ENCODE measurements at places on chromosomes 1 and 21.

DNA sequence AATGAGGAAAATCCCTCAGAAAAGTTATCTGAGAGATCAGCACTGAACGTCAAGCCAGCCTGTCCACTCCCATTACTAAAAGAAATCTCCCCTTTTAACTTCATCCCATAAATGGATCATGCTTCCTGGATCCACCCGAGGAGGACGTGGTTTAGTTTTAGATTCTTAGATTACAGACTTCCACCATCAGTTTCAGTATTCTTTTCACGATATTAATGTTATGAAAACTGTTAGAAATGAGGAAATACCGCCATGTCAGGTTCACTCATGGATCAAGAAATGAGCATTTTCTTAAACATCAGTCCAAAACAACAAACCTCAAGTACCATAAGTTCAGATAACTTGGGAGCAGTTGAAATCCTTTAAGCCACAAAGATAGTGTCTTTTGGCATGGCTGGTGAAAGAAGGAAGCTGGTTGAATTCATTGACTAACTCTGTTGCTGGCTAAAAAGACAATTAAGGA is 49.8 kb downstream of the NFIA start:
- no peak for DNase-seq

DNA sequence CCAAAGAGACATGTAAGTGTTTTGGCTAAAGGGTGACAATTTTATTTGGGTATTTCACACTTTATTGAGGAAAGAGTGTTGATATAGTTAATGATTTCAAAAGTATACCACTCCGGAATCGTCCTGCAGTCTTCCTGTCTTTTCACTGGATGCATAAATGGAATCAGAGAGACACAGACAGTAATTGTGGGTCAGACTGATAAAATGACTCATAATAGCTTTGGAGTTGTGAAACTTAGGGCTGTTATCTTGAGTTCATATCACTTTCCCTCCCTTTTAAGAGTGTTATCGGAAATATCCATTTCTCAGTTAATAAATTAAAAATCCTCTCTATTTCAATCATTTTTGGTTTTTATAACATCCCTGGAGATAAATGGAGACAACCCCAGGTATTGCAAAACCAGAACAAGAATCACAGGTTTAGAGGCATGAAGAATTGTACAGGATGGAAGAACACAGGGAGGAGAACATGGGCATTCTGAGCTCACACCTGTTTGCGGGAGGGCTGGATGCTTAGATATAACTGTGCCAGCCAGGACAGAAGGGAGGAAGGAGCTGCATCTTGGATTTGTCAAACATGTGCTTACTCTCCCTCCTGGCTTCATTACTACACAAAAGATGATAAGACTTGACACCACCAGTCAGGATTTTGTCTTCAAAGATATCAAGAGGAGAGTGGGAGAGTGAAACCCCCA is 185.4 kb downstream of the LMO4 start:
- DNase-seq: peak; percentile 28

DNA sequence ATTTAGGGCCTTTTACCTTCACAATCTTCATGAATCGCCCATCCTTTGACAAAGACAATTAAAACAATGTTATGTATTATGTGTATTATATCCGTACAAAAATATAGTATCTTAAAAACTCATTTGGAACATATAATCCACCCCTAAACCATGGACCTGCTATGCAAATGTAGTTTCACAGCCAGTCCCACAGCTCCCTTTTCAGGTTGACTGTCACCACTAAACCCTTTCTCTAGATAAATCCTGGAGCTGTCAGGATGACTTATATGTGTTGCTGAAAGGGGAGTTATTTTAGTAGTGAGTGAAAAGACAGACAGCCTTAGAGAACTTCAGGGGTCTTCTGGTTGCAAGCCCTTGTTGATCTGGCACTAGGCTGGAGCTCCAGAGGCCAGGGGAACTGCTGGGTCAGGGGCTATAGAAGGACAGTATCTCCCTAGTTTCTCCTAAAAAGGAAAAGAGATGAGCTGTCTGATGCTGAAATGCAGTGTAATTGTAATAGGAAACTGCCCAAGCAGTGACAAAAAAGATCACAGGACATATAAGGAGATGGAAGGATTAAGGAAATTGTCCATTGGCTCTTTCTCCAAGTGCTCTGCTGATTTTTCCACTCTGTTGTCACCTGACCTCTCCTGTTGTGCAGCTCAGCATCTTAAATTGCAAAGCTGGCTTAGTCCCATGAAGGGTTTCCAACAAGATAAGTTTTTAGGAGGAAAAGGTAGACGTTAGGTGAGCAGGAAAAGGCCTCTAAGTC is 127.7 kb downstream of the S1PR1 start:
- DNase-seq: peak; percentile 23

GRCh38 chr1:38781872-38782617 is 77.5 kb downstream of the RRAGC start:
- DNase-seq: no peak

GRCh38 chr1:206785182-206785765 is 13.0 kb upstream of the IL10 start:
- DNase-seq: no peak

DNA sequence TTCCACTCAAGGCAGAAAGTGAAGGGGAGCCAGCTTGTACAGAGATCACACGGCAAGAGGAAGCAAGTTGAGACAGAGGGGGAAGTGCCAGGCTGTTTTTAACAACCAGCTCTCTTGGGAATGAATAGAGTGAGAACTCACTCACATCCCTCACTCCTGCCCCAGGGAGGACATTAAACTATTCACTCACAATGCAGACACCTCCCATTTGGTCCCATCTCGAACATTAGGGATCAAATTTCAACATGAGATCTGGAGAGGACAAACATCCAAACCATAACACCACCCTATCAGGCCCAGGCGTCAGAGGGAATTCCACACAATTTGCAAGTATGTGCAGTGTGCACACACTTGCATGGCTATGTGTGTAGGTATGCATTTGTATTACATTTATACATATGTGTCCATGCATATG is 62.7 kb downstream of the DMAP1 start:
- peak; percentile 45 for DNase-seq

DNA sequence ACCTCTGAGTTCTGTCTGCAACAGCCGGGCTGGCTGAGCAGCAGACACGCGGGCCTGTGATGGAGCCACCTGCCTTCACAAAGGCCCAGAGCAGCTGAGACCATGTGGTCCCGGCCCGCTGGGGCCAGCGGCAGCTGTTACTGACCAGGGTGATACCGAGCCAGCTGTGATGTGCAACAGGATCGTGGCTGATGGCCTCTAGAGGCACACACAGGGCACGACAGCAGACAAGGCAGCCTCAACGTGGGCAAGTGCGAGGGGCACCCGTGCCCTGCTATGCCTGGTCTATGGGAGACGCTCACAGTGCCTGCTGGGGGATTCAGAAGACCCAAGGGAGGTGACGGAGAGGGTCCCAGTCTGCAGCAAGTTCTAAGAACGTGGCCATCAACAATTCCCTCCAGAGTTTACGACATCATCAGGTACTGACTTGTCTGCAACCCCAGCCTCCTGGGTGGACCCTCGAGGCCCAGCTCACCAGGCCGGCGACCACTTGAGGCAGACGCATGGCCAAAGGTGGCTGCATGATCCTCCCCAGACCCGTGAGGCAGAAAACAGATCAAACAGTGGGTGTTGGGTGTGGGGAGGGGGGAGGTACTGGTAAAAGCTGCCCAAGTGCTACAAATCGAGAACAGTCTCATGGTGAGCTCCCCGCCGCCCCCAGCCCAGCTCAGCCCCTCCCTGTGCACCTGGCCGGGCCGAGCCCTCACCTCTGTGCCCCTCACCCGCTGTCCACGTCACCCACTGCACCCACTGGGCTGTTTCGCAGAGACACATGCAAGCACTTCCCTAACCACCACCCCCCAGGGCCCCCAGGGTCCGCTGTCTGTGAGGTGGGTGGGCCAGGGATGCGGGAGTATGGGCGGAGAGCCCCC is 6.0 kb downstream of the POFUT2 start:
- DNase-seq: no peak

DNA sequence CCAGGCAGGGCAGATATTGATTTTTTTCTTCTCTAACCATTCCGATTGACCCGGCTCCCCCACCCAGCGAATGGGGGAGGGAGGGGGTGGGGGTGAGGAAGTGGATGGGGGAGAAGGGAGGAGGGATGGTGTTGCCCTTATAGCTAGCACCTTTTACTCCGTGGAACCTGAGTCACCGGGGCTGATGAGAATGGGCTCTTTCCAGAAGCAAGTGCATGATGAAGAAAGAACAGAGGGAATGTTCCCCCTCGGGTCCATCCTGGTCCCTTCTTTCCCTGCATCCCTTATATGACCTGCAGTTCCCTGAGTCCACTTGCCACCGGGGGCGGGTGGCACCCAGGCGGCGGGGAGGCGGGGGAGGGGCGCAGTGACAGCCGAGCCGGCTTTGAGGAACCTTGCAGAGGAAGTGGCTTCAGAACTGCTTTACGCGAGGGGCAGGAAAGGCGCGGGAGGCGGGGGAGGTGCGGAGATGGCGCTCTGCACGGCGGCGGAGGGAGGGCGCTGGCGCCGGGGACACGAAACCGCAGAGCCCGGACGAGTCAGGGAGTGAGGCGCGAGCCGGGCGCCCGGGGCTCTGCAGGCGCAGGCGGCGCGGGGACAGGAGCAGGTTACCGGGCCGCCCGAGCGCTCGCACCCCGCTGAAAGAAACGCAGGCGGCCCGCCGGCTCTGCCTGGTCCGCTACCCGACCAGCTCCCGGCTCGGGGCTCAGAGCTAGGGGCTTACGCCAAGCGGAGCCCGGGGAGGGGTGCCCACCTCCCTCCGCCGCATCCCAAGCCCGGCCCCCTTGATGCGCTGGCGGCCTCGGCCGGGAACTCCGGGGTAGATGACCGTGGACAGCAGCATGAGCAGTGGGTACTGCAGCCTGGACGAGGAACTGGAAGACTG is 49.7 kb downstream of the RASSF5 start:
- DNase-seq: peak; percentile 45

DNA sequence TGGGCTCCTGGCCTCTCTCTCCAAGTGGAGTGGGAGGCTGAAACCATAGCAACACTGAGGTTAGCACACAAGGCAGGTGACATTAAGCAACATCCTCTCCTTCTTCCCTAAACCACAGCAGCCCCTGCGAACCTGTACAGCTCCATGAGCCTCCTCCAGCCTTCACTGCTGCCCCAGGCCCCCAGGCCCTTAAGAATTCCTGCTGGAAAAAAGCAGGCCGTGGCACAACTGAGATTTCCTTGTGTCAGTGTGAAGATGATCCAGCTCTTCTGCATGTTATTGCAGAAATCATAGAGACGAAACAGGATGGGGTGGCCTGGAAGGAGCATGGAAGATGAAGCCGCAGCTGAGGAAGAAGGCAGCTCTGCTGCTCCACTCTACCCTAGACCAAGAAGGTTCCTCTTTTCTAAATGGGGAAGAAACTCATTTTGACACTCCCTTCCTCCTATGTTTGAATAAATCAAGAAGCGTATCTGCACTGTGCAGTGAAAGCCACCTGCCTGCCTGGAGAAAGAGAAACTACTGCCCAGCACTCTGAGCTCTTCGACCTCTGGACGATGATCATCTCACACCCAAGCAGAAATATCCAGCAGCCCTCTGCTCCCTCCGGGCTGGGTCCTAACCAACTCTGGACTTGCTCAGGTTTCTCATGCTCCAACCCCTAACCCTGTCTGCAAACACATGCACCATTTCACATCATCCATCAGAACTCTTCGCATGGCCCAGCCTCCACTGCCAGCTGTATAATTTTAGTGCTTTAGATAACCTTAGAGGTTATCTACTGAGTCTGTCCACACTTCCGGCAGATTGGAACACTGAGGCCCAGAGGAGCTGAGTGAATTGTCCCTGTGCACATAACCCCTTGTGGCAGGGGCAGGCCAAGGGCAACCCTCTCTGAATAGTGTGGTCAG is 20.7 kb downstream of the SH3BP5L start:
- DNase-seq: no peak

GRCh38 chr1:7127322-7128075 is 342.2 kb downstream of the CAMTA1 start:
- no peak for DNase-seq

- DNase-seq: peak; percentile 68
These were observed 222.3 kb downstream of the TPR start for GRCh38 chr1:186152620-186153239.

DNA sequence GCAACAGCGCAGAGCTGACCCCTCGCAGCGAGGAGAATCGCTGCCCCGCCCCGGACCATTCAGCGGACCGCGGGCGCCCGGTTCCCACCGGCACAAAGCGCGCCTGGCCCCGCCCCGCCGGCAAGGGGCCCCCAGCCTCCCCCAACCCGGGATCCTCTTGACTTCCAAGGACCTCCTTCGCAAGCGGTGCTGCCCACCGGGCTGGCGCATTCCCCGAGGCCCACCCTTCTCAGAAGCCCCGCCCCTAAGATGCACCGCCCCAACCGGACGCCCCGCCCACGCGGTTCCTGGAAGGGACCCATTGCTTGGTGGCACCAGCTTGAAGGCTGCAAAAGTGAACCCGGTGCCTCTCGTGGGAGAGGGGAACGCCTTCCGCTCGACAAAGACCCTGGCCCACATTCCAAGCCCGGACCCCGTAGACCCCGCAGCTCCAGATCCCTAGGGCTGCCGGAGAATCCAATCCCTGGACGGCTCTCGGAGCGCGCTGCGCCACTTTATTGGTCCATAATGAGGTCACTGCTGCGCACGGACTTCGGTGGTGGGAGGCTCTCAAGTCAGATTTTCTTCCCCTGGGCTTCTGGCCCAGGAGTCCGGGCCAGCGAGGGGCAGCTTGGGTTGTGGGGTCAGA is 2.0 kb downstream of the HES3 start:
- no peak for DNase-seq

DNA sequence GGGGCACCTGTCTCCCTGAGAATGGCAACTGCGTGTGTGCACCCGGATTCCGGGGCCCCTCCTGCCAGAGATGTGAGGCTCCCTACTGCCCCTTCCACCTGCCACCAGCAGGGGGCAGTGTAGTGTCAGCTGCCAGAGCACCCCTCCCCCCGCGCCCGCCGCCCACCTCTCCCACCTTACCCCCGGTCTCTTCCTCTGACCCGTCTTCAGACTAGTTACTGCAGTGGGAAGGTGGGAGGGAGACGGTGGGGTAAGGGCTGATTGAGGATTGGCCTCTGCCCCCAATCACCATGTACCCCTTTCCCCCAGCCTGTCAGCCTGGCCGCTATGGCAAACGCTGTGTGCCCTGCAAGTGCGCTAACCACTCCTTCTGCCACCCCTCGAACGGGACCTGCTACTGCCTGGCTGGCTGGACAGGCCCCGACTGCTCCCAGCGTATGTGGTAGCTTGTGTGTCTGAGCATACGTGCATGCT is 10.1 kb upstream of the LRRC71 start:
- no peak for DNase-seq

- DNase-seq: no peak
These were observed 113.2 kb downstream of the TOMM20 start for GRCh38 chr1:235015291-235015985.

DNA sequence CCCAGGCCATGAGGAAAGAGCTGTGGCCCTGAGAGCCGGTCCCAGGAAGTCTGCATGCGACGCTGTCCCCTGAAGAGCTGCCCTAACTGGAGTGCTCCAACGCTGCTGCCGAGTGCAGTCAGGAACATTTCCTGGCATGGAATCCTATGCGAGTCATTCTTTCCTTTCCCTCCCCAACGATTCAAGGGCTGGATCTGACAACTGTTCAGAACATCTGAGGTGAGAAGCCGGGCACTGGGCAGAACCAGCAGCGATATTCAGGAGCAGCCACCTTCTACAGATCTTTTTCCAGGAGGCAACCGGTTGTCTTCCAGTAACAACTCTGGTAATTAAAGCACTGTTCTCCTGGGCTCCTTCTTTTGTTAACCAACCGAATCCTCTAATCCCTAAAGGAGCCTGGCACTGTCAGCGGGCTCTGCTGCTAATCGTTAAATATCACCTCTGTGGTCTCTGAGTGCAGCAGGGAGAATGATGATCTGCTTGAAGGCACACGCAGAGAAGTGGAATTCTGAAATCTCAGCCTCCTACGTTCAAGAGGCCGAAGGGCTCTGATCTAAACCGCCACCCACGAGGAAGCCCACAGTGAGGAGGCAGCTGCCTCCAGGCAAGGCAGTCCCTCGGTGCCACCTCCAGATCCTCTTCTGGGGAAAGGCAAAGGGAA is 55.8 kb downstream of the SLC45A1 start:
- DNase-seq: peak; percentile 77

All from fibroblast of skin of right quadriceps (primary cell).